Peyer's patch (tissue), 4 donors: ENCODE measurements at places on chromosomes 2 and 18.

GRCh38 chr2:182128821-182129707 lies 143.4 kb downstream of the PPP1R1C start:
- DNase-seq: no peak

DNA sequence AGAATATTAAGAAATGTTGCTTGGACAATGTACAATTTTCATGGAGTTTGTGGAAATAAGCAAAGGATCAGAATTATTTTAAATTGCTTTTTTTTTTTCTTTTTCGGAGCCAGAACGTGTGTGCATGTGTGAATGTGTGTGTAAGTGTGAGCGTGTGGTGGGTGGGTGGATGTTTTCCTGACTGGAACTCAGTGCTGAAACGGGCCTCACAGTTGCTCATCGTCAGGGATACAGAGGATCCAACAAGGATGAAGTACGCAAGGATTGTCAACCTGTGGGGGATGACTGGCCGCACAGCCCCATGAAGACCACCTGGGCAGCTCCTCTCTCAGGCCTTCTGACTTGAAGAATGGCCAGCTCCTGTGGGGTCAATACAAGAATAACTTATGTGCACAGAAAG lies 17.5 kb downstream of the IL1B start:
- DNase-seq: no peak

DNA sequence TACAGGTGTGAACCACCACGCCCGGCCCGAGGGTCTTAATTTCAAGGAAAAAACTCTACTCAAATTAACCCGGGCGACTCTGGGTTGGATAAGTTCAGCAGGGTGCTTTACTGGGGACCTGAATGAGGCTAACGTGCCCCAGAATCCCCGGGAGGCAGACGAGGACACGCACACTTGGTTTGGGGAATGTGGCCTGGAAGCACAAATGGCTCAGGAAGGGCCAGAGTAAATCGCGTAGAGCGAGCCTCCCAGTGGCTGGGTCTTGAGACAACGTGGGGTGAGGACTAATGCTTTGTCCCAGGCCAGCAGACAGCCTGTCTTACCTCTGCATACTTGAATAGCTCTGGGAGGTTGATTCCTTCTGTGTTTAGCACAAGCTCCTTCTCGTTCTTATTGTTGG lies 75.8 kb downstream of the POLR1A start:
- DNase-seq: no peak

DNA sequence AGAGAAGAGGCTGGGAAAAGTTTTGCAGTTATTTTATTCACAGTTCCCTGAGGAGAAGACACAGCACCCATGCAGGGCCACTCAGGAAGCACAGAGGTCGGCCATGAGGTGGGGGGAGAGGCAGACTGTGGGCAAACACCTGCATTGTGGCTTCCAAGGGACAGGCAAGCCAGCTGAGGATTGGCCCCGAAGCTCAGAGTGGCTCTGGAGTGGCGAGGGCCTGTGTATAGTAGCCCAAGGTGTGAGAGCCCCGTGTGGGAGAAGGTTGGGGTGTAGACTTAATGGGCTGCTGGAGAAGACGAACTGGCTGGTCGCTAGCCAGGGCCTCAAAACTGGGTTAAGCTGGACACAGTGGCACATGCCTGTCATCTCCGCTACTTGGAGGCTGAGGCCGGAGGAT lies 218.7 kb downstream of the FHOD3 start:
- no peak for DNase-seq

DNA sequence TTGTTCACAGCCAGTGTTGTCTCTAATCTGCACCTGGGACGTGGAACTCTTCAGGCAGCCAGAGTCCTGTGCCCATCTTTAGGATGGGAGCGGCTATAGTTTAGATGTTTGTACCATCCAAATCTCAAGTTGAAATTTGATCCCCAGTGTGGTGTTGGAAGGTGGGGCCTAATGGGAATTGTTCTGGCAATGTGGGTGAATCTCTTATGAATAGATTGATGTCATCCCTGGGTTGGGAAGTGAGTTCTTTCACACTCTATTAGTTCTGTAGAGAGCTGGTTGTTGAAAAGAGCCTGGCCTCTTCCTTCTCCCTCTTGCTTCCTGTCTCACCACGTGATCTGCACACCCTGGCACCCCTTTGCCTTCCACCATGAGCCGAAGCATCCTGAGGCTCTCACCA lies 300.9 kb downstream of the TXNL1 start:
- no peak for DNase-seq

- peak; percentile 67 for DNase-seq
Observed at GRCh38 chr2:233414777-233415570, 60.7 kb downstream of the DGKD start.

DNA sequence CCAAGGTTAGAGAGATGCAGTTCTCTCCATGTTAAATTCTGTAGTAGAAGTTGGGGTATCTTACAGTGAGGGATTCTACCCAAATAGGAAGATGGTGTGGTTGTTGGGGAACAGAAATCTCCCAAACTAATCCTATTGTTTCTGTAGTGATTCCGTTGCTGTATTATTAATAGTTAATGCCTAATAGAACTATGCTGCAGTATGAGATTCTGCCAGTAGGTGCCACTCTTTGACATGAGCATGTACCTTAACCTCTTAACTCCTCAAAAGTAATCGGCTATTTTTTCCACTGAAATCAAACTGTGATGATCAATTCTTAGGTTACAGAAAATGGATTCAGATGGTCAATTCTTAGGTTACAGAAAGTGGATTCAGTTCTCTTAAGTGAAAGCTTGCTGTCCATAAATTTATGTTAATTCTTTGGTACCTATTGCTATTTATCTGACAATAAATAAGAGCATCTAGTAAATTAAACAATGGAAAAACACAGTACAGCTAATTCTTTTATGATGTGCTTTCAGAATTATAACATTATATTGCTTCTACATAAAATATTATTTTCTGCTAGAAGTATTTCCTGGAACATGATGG lies 97.9 kb upstream of the DLX2 start:
- DNase-seq: no peak

- no peak for DNase-seq
Observed at GRCh38 chr2:138182250-138182936, 218.1 kb downstream of the HNMT start.

GRCh38 chr2:237429753-237430152 lies 15.8 kb upstream of the COL6A3 start:
- DNase-seq: no peak

DNA sequence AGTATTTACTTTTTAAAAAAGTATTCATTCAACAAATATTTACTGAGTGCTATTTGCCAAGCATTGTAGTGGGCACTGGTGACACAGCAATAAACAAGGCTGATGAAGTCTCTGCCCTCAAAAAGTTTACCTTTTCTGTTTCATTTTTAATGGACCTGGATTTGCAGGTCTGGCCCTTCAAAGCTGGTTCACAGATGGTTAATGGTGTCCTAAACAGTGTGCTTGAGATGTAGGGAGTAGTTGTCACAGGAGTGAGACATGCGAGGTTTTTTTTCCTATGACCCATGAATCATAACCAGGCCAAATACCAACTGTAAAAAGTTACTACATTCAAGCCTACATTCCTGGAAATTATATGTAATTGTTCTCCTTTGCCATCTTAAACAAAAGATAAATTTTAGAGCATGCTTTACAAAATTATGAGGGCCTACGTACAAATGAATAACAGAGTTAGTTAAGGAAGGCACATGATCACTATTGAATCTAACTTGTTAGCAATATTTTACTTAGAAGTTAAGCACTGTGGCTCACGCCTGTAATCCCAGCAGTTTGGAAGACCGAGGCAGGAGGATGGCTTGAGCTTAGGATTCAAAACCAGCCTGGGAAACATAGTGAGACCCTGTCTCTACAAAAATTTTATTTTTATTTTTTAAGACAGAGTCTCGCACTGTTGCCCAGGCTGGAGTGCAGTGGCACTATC lies 223.9 kb downstream of the MBD5 start:
- DNase-seq: no peak

DNA sequence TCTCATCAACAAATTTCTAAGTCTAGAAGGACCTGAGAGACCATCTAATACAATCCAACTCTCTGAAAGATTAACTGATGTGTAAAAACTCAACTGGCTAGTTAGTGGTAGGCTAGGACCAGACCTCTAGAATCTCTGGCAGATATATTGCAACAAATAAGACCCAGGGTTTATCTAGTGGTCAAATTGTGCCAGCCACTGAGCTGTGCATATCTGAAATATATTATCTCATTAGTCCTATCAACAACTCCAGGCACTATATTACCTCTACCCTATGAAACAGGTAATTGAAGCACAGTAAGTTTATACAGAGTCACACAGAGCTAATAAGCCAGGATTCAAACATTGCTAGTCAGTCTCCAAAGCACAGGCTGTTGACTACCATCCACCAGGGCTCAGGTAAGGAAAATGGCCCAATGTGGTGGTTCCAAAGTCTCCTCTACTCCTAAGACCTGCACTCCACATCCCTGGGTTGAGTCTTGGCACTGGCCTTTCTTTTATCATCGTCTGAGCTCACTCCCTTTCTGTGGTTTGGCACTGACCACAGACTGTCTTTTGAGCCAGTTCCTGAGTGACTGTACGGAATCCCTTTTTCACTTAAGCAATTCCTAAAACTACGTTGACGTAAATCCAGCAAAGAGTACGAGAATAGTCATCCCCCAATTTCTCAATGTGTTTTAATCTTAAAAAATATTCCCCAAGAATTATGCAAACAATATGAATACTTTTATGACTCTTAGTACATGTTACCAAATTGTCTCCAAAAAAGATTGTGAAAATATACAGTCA lies 11.9 kb upstream of the PID1 start:
- DNase-seq: no peak

- no peak for DNase-seq
Observed at GRCh38 chr18:61653823-61654551, 238.8 kb downstream of the RNF152 start.

DNA sequence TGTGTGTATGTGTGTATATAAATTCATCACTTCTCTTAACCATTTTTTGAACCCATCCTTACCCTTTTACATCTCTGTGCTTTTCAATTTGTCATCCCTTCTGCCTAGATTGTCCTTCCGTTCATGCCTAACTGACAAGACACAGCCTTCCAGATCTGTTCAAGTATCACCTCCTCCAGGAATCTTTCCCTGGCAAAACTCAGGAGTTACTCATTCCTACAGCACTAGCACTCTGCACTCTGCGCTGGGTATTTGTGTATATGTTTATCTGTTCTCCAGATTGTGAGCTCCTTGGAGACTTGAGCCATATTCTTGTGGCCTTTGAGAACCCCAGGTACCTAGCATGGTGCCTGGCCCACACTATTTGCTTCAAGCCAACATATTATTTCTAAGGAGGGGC lies 26.8 kb upstream of the ASXL2 start:
- DNase-seq: no peak

- DNase-seq: no peak
Observed at GRCh38 chr2:215552144-215552580, 116.3 kb upstream of the FN1 start.

DNA sequence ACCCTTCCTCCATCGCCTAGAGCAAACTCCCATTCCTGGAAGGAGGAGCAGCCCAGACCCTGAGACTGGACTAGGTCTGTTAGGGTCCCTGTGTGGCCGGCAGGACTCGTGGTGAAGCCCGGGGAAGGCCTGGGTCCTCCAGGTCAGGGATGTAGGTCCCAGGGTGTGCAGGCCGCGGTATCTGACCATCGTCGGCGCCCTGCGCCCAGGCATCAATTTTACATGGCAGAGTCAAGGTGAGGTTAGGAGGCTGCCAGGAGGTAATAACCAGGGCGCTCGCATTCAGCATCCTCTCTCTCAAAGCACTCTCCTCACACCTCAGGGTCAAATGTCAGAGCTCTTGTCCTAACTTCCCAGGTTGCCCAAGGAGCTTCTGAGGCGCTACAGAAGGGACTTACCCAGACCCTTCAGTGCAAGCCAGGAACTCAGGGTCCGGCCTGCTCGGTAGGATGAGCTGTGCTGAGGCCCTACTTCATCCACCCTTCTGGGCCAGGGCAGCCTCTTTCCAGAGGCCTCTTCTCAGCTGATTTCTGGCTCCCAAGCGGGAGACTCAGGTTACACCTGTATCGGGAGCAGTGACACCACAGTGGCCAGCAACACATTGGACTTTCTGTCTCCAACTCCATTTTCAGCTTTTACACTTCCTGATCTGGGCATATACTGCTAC lies 628 bp downstream of the SH2D6 start:
- DNase-seq: no peak

- no peak for DNase-seq
Observed at GRCh38 chr2:219511547-219512325, 2.5 kb upstream of the ASIC4 start.

- DNase-seq: no peak
Observed at GRCh38 chr2:71631411-71631931, 178.1 kb downstream of the DYSF start.

GRCh38 chr2:161556440-161556839 lies 67.8 kb upstream of the SLC4A10 start:
- no peak for DNase-seq
